Right ventricle myocardium inferior (tissue), 1 donor: ENCODE measurements at places on chromosomes 6 and 20. TPM values are rescaled to one million over a fixed set of nuclear protein-coding genes. Genes with fewer than 3 reads are reported as not detected.

The TDP2 gene
- total RNA-seq: 21.7 TPM

The LIME1 gene
- 1.6 TPM for total RNA-seq

The AKAP12 gene
- 18.1 TPM for total RNA-seq

The SLC35D3 gene
- total RNA-seq: not detected

The GSTA2 gene
- total RNA-seq: not detected

The SIGLEC1 gene
- 9.5 TPM for total RNA-seq

The PSORS1C2 gene
- not detected for total RNA-seq

The GATA5 gene
- 1.7 TPM for total RNA-seq

The TRIM15 gene
- total RNA-seq: not detected

The HLA-DPB1 gene
- 38.4 TPM for total RNA-seq

The ENPP3 gene
- total RNA-seq: 0.16 TPM

The MYL9 gene
- 1,923 TPM for total RNA-seq

The MAS1L gene
- not detected for total RNA-seq

The FUT9 gene
- not detected for total RNA-seq

The MOG gene
- total RNA-seq: 12.6 TPM

The INSM1 gene
- total RNA-seq: not detected

The OR2J3 gene
- not detected for total RNA-seq

The MYH7B gene
- 230 TPM for total RNA-seq

The TFAP2A gene
- total RNA-seq: 0.43 TPM

The CRISP1 gene
- total RNA-seq: not detected

The DEFB116 gene
- not detected for total RNA-seq

The EDN1 gene
- total RNA-seq: 2.9 TPM

The SAPCD1 gene
- 0.57 TPM for total RNA-seq

The SYCP2L gene
- 0.92 TPM for total RNA-seq

The LATS1 gene
- total RNA-seq: 10.3 TPM

The NELFE gene
- total RNA-seq: 41.9 TPM

The ANGPT4 gene
- total RNA-seq: 0.05 TPM
